Activated CD4-positive, alpha-beta T cell treated with anti-CD3 and anti-CD28 coated beads, Interleukin-2, amount 10 ng/mL, durations not matched to agents 24 days and 14 days (primary cell): ENCODE measurements at places on chromosomes 11 and 22.
A peak's percentile ranks its signal among the peaks of the same experiment; 100 is the strongest.

- peak; percentile 80 for DNase-seq
Observed at GRCh38 chr22:32475468-32476010, 928 bp downstream of the FBXO7 start.

DNA sequence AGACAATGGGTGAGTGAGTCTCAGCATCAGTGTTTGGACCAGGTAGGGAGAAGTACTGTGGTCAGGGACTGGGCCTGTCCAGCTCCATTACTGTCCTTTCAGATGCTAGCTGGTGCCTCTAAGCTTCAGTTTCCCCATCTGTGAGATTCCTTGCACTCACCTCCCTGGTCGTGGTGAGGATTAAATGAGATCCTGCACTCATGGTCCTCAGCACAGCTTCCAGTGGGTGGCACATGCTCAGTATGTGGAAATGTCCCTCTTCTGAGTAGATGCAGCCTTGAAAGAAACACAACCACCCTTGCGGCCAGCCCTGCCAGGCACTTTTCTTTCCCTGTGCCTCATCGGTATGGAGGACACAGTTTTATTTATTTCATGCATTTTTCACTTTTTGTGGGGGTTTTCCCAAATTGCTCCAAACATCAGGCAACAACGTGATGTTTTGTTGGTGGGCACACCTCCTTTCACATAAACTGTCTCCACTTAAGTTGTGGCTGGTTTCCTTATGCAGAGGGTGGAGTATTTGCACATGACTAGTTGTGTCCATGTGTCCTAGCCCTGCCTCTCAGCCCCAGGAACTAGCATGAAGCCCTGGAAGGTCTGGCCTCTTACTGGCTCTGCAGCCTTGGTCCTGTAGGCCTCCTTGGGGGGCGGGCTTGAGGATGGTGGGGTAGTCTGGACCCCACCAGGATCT is 1.1 kb downstream of the LZTR1 start:
- no peak for DNase-seq

DNA sequence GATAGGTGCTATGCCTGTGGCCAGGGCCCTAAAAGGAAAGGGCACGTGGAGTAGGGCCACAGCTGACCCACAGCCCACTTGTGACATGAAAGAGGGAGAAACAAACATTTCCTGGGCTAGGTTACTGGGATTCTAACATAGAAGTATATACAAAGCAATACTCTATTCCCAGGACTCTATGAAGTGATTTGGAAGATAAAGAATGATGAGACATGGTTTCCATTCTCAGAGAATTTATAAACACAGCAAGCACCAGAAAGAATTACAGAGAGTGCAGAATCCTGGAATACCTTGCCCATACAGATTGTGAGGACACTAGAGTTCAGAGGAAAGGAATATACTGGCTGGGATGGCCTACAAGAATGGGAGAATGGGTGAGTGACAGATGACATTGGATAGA is 86.4 kb downstream of the KIRREL3 start:
- DNase-seq: no peak

DNA sequence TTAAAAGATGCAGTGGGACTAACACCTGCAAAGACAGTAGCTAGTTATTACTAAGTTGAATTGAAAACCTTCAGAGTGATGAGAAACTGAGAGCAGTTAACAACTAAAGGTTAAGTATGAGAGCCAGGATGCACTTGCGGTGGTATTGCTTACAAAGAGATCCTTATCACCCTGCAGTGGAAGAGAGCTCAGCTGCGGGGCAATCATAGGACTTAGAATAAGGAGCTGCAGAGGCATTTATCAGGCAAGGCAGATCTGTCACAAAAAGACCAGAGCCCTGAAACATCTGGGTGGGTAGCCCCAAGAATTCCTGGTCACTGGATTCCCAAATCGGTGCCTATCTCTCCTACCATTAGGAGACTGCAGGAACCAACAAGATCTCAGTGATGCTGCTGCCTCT is 34.3 kb upstream of the CFAP300 start:
- peak; percentile 67 for DNase-seq

DNA sequence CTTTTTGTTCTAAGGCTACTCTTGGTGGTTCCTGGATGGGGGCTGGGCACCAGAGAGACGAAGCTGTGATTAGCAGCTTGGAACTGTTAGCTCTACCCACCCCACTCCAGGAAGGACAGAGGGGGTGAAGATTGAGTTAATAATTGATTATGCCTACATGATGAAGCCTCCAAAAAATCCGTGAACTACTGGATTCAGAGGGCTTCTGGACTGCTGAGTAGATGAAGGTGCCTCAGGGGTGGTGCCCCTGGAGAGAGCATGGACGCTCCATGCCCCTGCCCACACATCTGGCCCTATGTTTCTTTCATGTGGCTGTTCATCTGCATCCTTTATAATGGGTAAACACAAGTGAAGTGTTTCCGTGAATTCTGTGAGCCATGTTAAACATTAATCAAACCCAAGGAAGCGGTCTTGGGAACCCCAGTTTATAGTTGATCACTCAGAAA is 47.3 kb upstream of the CYP2D6 start:
- DNase-seq: no peak

DNA sequence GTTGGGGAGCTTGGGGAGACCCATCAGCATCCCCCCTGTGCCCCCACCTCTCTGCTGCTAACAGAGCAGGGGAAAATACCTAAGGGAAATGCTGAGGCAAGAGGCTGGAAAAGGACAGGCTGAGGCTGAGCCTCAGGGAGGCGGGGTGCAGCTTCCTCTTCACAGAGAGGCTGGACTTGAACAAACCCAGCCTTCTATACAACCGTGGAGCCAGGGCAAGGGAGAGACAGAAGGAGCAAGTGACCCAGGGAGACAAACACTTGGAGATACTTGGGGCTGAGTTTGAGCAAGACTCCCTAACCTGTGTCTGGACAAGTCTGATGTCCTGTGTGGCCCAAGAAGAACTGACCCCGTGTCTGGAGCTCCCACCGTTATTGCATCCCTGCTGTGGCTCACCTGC is at the start of gene SLCO2B1:
SLCO2B1 (plus strand) TSS at position 229 of the 400 bp plus-strand sequence. CDS start 275 bp downstream, outside the sequence.
- no peak for DNase-seq

GRCh38 chr22:27487600-27488452 is 313.7 kb downstream of the MN1 start:
- DNase-seq: no peak

DNA sequence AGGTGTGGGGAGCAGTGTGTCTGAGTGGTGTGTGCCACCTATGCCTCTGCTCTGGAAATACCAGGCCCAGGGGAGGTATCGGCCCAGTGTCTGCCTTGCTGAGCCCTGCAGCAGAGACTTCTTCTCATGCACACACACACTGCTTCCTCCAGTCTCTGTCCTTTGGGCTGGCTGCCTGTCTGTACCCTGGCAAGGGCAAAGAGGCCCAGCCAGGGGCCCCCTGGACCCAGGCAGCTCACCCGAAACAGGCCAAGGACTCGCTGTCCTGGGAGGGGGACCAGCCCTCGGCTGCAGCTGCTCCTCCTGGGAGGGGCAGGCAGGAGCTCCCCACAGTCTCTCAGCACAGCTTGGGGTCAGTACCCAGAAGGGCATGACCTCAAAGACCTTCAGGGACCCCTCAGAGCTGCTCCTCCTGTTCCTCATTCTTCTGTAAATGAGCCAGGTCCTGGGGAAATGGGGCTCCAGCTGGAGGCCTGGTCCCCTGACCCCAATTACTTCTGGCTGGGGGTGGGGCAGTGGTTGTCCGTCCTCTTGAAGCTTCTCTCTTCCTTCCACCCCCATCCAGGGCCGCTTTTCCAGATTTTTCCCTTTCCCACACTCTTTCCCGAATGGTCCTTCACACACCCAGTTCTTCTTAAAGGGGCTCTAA is 24.5 kb upstream of the ALX4 start:
- no peak for DNase-seq

DNA sequence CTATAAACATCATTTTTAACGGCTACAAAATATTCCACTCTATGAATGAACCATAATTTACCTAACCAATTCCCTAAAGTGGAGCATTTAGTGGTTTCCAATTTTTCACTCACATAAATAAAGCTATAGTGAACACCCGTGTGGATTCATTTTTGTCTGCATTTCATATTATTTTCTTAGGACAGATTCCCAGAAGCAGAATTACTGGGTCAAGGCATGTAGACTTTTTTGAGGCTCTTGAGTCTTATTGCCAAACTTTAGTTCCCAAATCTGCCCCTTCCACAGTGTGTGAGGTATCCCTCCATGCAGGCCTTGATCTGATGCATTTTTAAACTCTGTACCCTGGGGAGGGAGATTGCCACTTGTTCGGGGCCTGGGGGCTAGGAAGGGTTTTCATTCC is 198.2 kb downstream of the TENM4 start:
- no peak for DNase-seq

DNA sequence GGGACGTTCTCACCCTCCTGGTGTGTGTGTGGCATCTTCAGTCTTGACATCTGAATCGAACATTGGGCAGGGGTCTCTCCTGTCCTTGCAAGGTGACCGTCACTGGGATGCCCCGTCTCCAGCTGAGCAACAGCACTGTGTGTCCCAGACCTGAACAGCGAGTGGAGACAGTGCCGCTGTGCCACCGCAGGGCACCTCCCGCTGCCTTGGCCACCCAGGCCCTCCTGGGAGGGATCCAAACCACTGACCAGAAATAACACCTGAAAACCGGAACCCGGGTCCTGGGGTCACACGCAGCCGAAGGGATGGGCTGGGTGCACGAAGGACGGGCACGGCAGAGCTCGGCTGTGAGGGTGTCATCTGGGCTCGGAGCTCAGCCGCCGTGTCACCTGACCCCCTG is 102.2 kb downstream of the BRD1 start:
- no peak for DNase-seq

DNA sequence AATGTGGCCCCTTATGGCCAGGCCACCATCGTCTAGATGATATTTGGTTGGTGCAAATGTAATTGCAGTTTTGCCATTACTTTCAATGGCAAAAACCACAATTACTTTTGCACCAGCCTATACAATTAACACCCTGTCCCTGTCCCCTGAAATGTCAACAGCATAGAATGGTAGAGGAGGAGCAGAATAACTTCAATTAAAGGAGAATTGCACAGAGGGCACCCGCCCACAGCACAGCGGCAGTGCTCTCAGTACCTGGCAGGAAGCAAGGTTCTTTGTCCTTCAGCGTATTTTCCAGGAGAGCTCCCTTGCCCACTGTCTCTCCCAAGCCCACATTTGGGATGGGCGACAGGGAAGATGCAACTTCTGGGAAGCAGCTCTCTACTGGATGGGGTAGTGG is 115.3 kb downstream of the TRIM29 start:
- DNase-seq: no peak

GRCh38 chr11:109707411-109707810 is 285.4 kb downstream of the C11orf87 start:
- no peak for DNase-seq

DNA sequence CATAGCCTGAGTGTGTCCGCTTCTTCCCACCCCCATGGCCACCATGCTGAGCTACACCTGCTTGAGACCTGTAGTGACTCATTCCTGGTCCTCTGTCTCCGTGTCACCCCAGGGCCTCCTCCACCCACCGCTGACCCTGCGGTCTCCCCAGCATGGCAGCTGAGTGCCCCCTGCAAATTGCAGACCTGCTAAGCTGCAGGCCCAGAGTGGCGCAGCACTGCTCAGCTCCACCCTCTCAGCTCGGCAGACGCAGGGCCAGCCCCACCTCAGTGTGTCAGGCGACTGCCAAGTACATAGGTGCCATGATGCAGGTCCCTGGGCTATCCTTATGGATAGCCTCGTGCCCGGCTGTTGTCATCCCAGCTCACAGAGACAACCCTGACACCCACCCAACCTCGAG is 13.1 kb downstream of the MS4A15 start:
- no peak for DNase-seq

GRCh38 chr11:61960532-61960931 is 6.9 kb downstream of the FTH1 start:
- no peak for DNase-seq
